ENCODE measurements at places on chromosomes 3 and 15.

DNA sequence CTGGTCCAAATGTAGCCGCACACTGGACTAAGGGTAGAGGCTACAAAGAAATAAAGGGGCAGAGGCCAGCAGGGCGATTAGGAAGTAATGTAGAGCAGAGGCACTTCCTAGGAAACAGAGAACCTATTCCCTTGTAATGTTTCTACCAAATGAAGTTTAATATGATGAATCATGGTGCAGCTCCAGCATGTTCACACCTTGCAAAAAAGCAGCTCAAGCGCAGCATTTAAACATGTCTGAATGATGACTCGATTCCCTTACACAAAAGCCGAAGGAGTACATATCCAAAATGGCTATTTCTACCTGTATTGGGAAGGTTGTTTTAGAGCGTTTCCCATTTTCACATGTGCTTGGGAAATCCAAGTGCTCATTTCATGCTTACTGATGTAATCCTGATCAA is 204.8 kb downstream of the MECOM start:
- no peak for DNase-seq

GRCh38 chr15:60539016-60539415 is 60.1 kb upstream of the ICE2 start:
- no peak for DNase-seq

GRCh38 chr15:42427429-42428223 is 63.3 kb downstream of the ZNF106 start:
- DNase-seq, result no peak

DNA sequence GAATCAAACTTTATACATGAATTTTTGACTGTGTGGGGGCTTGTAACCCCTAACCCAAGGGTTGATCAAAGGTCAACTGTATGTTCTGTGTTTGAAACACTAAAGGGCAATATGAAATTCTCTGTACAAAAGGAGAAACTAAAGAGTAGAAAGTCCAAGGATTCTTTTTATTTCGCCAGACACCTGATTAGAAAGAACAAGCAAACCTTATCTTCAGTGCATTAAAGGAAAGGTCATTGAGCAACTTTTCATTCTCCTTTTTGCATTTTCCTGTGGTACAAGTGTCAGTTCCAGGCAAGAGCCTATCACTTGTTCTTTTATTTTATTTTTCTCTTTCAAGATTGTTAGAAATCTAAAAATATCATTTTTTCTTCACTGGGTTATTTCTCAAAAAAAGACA is 430.1 kb upstream of the EPHA3 start:
- no peak for DNase-seq

GRCh38 chr3:141686466-141687291 is 51.4 kb upstream of the RNF7 start:
- no peak for DNase-seq

DNA sequence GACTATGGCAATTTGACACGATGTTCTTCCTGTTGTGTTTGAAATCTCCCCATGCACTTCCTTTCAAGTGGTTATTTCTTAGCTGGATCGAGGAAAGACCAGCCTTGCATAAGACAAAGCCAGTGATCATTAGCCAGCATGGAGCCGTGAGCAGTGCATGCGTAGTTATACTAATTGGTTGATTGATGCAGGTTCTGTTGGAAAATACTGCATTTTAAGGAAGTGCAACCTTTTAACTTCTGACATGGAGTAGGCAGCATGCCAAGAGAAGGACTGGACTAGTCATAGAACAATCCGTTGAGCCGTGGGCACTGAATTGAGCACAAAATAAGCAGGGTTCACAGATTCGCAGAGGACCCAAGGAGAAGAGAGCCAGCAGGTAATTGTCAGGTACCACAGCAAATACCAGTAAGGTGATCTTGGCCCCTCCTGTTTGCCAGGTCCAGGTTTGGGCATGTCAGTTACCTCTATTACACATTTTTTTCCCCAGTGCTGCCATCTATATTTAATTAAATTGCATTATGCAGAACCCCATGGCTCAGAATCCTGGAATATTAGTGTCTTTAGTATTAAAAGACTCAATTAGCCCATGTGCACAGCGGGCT is 29.0 kb upstream of the BCL6 start:
- no peak for DNase-seq

DNA sequence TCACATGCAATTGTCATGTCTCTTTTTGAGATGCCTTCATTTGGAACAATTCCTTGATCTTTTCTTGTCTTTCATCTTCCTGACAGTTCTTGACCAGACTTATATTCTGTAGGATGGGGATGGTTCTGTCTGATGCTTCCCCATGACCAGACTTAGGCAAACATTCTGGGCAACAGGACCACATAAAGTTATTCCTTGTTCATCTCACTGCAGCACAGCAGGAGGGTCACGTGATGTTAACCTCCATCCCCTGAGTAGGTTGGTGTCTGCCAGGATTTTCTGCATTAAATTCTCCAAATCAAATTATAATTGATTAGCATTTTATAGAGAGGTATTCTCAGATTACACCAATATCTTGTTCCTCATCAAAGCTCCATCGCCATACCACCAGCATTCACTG is 7.8 kb downstream of the DLEC1 start:
- DNase-seq, result no peak

DNA sequence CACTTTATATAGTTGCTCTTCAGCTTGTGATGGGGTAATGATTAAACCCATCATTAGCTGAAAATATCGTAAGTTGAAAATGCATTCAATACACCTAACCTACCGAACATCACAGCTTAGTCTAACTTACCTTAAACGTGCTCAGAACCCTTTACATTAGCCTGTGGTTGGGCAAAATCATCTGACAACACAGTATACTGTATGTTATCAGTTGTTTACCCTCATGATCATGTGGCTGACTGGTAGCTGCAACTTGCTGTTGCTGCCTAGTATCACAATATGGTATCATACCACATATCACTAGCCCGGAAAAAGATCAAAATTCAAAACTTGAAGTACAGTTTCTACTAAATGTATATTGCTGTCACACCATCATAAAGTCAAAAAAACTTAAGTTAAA is 9.5 kb downstream of the ZNF280D start:
- no peak for DNase-seq

GRCh38 chr3:150132101-150132749 is 161.5 kb upstream of the PFN2 start:
- DNase-seq, result no peak

DNA sequence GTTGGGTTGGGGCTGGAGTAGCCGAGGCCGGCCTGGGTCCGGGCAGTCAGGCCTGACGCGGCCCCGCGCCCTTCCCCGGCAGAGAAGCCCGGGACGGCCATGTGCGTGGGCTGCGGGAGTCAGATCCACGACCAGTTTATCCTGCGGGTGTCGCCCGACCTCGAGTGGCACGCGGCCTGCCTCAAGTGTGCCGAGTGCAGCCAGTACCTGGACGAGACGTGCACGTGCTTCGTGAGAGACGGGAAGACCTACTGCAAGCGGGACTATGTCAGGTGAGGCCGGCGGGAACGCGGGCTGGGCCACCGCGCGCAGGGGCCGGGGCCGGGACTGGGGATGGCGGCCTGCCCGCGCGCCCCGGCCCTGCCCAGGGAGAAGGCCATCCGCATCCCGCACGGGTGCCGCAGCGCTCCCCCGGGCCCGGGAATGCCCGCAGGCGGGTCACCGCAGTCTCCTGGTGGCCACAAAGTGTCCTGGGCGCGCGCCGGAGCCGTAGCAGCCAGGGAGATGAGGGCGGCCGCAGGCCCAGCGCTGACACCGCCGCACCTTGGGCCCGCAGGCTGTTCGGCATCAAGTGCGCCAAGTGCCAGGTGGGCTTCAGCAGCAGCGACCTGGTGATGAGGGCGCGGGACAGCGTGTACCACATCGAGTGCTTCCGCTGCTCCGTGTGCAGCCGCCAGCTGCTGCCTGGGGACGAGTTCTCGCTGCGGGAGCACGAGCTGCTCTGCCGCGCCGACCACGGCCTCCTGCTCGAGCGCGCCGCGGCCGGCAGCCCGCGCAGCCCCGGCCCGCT is 1.3 kb downstream of the ISL2 start:
- no peak for DNase-seq

- no peak for DNase-seq
These were observed 46.8 kb downstream of the NME9 start for GRCh38 chr3:138282836-138283235.

DNA sequence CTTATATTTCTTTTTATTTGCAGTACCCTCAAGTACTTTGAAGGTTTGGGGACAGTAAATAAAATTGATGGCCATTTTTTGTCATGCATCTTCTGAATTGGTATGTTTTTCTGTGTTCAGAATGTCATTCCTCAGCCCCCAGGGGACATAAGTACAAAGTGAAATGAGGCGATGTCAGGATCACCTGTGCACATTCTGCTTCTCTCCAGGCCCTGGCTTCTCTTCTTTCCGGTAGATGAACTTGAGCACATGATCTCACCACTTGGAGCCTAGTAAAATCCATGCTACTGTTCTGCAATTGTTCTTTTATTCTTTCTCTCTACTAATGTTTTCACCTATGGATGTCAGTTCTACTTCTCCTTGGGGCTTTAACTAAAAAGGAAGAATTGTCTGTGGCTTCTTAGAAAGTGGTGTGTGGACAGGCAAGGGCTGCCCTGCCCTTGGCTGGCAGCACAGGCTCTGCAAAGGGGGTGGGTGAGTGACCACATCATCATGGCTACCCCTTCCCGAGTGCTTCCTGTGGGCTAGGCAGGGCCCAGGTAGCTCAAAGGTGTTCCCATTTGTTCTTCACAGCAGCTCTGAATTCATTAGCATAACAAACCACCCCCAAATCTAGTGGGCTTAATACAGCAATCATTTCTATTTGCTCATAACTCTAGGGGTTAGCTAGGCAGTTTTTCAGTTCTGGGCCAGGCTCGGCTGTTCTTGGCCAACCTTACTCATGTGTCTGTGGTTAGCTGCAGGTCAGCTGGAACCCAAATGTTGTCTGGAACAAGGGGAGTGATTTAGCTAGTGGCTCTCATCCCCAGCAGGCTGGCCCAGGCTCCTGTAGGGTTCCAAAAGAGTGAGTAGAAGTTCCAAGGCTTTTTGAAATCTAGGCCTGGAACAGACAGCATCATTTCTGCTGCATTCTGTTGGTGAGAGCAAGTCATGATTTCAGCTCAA is 154.0 kb upstream of the CTDSPL start:
- DNase-seq, result no peak

- DNase-seq, result no peak
These were observed 380.2 kb downstream of the TIGIT start for GRCh38 chr3:114674036-114674435.

Data from hematopoietic multipotent progenitor cell treated with erythropoietin and hydrocortisone succinate and interleukin-3 and kit ligand, for 8 days (in vitro differentiated cells).